Activated naive CD4-positive, alpha-beta T cell (primary cell): ENCODE measurements at places on chromosomes 2 and 18.

DNA sequence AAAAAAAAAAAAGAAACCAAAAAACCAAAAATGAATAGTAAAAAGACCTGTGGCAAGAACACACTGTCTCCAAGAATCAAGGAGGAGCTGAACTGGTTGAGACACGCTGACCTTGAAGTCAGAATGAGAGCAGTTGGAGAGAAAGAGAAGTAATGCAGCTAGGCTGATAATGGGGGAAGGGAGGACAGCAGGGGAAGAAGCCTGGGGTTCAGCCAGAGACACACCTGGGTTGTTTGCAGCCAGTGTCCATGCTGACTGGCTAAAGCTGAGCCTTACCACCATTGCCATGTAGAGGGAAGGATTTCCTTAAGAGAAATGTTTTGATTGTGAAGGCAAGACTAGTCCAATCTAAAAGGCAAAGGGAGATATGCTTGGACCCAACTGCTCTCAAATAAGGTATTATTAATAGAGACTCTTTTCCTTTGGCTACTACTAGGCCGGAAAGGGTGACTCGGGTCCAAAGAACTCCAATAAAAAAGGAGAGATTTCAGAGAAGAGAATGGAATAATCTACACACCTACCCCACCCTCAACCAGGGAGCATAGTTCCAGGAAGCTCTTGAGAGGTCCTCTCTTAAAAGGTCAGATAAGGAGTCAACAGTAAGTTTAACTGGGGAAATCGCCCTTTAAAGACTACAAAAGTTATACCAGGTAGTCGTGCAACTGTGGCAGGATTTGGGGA lies 25.2 kb upstream of the REL start:
- no peak for DNase-seq

DNA sequence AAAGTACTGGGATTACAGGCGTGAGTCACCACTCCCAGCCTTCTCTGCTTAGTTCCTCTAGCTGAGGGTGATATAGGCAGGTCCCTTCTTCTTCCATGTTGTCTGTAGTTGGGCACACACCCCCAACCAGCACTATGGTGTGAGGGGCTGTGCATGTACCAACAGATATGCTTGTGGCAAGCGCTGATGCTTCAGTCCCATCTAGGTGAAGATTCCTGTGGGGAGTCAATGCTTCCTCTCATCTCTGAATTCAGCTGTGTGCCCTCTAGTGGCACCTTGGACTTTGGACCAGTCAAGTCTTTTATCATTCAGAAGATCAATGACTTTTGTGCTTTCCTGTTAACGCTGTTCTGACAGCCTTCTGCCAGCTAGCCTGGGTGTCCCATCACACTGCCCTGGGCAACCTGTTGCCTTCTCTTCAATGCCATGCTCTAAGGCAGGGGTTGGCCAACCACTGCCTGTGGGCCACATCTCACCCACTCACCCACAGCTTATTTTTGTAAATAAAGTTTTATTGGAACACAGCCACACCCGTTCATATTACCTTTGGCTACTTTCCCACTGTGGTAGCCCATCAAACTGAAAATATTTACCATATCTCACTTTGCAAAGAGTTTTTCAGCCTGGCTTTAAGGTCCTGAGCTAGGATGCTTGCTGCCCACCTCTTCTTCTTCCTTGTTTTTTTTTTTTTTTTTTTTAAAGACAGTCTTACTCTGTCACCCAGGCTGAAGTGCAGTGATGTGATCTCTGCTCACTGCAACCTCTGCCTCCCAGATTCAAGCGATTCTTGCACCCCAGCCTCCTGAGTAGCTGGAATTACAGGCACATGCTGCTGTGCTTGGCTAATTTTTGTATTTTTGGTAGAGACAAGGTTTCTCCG lies 51.0 kb downstream of the NPAS2 start:
- DNase-seq, result no peak

DNA sequence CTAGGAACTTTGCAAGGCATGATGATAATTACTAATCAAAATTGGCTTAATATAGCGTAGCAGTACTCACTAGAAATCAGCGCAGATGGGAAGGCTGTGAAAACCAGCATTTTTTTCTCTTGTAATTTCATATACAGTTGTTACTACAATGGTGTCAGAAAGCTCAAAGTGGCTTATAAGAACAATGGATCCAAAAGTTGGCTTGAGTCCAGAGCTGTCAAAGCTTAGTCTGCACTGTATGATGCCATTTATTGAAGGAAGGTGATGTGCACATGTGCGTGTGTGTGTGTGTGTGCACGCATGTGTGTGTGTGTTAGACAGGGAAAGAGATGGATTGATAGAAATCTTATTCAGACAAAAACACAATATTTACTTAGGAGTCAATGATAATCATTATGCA lies 341.3 kb downstream of the TGIF1 start:
- DNase-seq, result no peak

DNA sequence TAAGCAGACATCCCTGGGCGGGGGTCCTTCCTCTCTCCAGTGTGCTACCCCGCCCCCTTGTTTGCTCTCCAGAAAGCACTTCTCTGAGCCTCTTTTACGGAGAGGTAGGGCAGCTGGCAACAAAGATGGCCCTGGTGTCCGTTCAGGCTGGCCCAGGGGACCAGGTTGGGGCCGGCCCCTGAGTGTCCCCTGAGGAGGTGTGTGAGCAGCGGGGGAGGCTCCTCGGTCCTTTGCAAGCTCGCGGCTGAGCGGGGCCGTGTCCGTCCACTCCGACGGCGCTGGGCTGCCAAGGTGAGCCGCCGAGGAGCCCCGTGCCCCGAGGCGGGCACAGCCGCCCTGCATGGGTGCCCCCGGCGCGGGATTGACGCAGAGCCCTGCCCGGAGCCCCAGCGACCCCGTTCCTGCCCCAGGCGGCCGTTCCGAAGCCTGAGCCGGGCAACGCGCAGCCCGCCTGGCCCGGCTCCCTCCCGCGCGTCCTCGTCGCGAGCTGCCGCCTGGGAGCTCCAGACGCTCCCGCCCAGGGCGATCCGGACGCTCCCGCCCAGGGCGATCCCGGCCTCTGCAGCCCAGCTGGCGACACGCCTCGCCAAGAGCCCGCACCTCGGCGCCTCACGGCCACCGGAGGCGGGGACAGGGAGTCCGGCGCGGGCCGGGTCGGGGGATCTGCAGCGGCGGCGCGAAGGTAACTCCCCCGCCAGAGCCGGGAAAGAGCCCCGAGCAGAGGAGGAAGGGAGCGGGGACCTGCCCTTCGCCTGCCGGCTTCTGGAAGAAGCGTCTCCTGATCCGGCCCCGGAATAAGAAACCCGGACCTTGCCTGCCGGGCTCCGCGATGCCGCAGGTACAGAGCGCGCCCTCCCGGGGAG lies at the start of gene PROKR1:
TSS of gene PROKR1 (plus strand) at position 569 of the 863 bp plus-strand sequence. CDS start 2,243 bp downstream, outside the sequence.
- no peak for DNase-seq

DNA sequence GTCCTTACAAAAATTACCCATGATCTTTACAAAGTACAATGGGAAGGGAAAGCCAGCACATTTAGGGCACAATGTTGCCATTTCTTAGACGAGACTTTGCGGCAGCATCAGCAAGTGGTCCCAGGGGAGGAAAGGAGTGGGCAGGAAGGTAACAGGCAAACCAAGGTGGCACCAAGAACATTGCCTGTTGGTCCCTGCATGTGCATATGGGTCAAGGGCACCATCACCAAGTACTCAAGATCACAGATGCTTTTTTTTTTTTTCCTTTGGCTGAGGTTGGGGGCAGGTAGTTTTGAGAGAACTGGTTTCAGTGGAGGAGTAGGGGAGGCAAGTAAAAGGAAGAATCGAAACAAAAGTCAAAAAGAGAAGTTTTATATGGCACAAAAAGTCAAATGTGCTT lies 752 bp upstream of the CYTIP start:
- DNase-seq, result no peak

DNA sequence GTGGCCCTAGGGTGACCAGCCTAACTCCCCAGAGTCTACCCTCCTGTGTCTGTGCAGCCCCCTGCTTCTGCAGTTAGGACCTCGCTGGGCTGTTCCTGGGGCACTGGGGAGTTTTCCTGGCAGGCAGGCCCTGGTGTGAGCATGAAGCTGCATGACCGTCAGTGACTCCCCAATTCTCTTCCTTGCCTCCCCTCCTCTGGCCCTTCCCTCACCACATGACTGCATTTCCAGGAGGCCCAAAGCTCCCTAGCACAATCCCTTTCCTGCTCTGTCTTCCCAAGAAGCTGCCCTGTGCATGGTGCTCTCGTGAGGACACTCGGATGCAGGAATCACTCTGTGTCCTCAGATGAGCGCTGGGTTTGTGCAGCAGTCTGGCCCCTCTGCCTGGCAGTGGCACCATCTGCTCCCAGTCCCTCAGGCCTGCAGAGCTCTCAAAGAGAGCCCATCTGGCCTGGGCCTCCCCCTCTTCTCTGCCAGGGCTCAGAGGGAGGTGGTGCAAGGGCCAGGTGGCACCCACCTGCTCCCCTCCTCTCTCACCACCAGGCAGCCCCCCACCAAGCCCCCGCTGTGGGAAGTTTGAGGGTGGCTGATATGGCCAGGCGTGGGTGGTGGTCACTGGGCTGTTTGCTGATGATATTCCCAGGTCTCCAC lies 125.6 kb upstream of the HS6ST1 start:
- no peak for DNase-seq

- no peak for DNase-seq
Measured at GRCh38 chr18:8296886-8297616, 312.2 kb upstream of the RAB12 start.

- no peak for DNase-seq
Measured at GRCh38 chr2:6310256-6311215, 555.2 kb downstream of the CMPK2 start.

DNA sequence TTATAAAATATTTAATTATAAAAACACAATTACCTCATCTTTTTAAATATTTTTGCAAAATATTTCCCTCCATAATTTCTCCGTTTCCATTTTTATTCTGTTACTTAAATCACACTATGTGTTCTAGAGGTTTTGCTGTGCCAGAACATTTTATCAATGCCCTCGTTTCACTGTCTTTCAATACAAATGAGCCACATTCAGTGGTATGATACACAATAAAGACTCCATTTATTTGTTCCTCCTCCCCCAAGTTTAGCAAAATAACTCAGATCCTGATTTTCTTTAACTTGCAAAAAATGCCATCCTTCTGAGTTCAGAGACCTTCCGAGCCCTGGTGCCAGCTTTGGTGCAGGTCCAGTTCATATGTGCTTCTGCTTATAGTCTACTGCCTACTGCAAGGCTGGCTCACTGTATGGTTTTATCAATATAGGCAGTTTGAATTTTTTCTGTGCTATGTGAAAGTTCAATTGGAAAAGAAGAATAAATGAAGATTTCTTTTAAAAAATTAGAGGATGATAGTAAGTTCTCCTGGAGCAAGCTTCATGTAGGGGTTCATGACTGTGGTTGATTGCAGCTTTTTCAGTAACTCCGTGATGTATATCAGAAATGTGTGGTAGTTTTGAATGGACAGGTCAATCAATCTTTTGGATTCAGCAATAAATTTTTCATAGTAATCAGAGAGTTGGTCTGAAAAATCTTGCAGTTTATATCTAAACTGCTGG lies 42.5 kb downstream of the APOB start:
- no peak for DNase-seq

DNA sequence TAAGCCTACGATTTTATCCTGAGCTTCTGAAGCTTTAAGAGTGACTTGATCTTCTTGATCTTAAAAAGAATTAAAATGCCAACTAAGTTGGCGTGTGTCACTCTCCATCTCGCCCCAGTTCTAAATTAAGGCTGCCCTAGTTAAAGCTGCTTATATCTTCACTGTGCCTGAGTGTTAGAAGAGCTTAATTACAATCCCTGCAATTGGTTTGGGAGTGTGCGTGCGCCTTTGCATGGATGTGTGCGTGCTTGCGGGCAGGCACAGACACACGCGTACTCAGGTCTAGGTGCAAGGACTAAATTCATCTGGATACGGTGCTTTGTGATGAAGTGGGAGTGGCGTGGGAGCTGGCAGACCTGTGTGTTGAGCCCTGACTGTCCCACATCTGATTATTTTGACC lies 201.5 kb downstream of the FAM210A start:
- DNase-seq, result no peak

DNA sequence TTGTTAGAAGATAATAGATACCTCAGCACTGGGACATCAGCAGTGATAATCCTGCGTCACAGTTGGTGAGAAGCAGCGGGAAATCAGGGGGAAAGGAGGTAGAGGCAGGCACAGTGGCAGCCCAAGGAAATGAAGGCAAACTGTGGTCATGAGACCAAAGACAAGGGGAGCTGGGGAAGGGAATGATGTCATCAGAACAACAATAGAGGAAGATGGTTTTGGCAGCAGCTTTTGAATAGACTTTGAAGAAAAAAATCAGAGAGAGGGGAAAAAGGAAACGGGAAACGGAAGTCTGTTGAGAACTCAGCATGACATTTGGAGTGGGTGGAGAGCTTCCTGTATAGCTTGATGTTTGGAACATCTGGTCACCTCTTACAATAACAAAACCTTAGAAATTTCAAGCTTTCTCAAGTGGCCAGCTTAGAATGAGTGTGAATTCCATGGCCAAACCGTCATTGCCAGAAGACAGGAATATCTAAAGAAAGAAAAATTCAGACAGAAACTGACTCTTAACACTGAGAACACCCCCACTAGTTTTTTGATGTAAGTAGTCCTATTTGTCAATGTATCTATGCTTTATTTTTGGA lies 18.4 kb upstream of the YES1 start:
- DNase-seq, result no peak

GRCh38 chr2:48450936-48451602 lies 78.9 kb upstream of the STON1 start:
- DNase-seq, result no peak

- DNase-seq, result no peak
Measured at GRCh38 chr2:25491003-25491696, 149.4 kb upstream of the DNMT3A start.

DNA sequence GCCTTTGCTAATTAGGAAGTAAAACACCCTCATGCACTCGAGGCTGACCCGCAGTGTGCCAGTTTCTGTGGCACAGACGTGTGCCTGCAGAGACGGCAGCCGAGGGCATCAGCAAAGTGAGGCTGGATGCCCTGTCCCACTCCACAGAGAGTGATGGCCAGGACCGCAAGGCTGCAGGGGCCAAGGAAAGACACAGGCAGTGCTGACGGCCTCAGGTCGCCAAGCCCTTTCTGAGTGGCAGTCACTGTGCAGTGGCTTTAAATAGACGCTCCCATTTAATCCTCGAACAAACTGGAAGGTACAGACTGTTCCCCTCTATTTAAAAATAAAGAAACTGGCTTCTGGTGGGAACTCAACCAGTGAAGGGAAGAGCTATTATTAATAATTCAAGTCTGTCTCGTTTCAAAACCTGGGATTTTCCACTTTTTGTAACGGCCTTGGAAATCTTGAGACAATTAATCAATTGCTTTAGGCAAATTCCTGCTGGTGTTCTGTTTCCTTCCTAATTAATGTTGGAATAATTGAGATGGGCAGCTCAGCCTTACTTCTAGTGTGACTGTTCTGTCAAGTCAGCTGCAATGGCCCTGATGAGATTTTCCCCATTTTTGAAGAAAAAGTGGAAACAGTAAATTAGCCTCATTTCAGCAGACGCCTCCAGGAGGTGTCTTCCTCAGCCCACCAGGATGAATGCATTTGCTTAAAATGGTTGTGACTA lies 644.6 kb upstream of the RAB6C start:
- no peak for DNase-seq

DNA sequence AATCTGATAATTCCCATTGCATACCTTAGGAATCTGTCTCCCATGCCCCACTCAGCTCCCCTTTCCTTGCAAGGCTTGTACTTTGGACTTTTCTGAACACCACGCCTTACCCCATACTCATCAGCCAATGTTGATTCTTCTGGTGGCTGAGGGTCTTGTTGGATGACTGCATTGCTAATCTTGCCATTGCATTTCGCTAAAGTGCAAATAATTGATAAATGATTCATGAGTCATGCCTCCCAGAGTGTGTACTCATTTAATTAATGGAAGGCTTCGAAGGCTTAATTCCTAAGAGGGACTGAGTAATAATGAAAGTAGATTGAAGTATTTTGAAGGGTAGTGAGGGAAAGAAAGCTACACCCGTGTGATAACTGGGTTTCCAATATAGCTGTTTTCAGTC lies 28.0 kb upstream of the PPP1R1C start:
- no peak for DNase-seq
